ENCODE measurements at places on chromosomes 11 and 22.

- no peak for DNase-seq
Observed at GRCh38 chr22:45284705-45285262, at the start of gene UPK3A. Gene UPK3A, plus strand, starts transcription at chr22:45284949. Its CDS starts 65 bp downstream, at chr22:45285014.

GRCh38 chr11:9600644-9601036 lies 27.2 kb downstream of the WEE1 start:
- no peak for DNase-seq

DNA sequence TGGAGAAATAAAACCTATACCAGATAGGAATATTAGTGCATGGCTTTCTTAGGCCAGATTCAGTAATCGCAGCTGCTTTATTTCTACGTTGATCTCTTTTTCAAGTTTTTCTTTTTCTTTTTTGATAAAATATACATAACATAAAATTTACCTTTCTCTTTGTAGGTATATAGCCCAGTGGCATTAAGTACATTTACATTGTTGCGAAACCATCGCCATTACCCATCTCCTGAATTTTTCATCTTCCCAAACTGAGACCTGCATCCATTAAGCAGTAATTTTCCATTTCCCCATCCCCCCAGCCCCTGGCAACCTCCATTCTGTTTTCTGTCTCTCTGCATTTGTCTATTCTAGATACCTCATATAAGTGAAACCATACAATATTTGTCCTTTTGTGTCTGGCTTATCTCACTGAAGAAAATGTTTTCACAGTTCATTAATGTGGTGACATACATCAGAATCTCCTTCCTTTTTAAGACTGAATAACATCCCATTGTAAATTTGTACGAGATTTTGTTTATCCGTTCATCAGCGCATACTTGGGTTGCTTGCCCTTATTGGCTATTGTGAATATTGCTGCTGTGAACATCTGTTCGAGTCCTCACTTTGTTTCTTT lies 41.4 kb downstream of the PANX1 start:
- DNase-seq, result no peak

- no peak for DNase-seq
Observed at GRCh38 chr11:46353698-46354097, 6.4 kb downstream of the DGKZ start.

- DNase-seq, result no peak
Observed at GRCh38 chr11:69211540-69211919, 55.8 kb downstream of the SMIM38 start.

GRCh38 chr11:86537541-86538222 lies 134.7 kb downstream of the ME3 start:
- DNase-seq, result no peak

GRCh38 chr11:101003468-101003867 lies 126.1 kb downstream of the PGR start:
- DNase-seq, result peak; percentile 4

DNA sequence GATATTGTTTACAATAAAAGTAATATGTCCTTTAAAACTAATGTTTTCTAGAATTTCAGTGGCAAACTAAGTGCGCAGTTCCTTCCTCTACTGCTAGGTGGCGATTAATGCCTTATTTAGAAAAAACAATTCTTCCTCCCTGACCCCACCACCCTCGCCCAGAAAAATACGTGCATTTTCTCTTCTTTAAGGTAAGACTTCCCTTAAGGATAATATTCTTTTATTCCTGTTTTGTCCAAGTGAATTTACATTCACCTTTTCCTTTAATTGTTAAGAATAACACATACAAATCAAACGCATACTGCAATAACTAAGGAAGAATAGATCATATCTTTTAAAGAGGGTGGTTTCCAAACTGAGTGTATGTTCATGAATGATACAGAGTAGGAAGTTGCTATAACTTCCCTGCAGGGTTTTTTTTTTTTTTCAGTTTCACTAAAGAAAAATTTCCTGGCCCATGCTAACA lies 17.0 kb upstream of the PSMA1 start:
- peak; percentile 2 for DNase-seq

DNA sequence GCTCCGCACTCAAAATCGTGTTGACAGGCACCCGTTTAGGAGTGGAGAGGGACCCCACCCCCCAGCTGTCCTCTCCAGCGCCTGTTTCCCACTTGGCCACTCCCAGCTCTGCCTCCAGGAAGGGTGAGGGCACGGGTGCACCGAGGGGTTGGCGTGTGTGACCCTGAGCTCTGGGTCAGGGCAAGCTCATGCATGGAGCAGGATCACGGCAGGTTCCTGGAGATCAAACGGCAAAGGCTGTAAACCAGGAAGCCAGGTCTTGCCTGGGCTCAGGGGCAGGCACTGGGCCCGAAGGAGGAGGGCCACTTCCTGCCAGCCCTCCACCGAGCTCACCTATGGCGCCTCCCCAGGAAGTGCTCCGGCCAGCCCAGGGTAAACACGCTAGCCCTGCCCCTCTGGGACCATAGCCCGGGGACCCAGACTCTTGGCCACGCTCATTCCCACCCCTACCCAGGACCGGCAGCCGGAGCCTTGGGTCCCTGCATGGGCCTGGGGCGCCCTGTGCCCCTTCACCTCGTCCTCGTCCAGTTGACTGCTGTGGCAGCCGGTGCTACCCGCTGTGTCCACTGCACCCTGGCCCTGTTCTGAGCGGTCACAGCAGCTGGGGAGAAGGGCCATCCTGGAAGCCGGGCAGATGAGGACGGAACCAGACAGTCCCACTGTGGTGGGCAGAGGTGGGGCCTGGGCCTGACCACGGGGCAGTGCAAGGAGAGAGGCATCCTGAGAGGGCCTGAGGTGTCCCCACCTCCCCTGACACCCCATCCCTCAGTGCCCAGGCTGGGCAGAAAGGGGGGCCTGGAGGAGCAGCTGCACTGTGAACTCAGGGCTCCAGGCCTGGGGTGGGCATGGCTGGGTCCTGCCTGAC lies 1.0 kb upstream of the EPS8L2 start:
- DNase-seq, result no peak

GRCh38 chr11:2448661-2449547 lies 4.1 kb downstream of the KCNQ1 start:
- no peak for DNase-seq

GRCh38 chr11:17165247-17165890 lies 42.4 kb downstream of the PIK3C2A start:
- DNase-seq, result no peak

GRCh38 chr11:68843052-68843561 lies 1.4 kb upstream of the CPT1A start:
- no peak for DNase-seq

All from NCI-H2171 treated with DMSO at 0.1 percent for 48 hours (cell line).